CD14-positive monocyte (primary cell): ENCODE measurements at places on chromosomes 11 and 22. TPM values are rescaled to one million over a fixed set of nuclear protein-coding genes. Genes with fewer than 3 reads are reported as not detected.
A peak's percentile ranks its signal among the peaks of the same experiment; 100 is the strongest.

DNA sequence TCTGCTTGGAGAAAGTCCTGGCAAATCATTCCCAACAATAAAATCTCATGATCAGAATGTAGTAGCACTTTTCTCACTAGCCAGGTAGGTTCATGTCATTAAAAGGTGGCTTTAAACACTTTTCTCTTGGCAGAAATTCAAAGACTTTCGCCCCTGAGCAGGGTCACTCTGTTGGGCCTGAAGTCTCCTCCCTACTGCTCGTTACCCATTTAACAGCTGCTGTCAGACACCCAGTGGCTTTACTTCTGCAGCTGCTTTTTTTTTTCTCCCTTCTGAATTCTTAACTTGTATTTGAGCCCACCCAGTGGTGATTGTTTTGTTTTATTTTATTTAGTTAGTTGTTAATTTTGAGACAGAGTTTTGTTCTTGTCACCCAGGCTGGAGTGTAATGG is 25.0 kb downstream of the ARHGAP8 start:
- no peak overlapping the region for H3K27ac ChIP-seq
- no peak for DNase-seq
- no peak overlapping the region for H3K4me3 ChIP-seq

DNA sequence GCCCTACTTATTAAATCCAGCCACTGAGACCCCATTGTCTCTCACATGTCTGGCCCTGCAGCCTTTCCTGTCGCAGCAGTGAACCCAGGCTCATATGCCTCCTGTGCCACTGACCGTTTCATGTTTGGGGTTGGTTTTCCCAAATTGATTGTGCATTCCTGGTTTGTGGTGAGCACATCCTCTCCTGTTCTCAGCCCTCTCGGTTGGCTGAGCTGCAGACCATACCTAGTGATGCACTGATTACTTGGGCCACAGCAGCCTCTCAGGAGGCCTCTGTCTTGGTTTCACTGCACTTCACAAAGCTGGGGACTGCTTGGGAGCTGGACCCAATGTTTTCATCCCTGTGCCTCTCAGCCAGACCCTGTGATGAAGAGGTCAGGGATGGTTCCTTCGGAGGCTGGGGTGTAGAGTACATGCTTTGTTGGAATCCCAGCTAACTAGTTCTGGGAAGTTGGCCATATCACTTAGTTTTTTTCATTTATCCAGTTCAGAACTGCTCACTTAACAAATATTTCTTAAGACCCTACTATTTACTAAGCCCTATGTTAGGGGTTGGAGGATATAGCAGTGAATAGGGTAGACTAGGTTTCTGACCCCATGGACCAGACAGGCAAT is 30.9 kb downstream of the PARVA start:
- H3K4me3 ChIP-seq: no peak overlapping the region
- no peaks in the 10 kb centered on the region for H3K36me3 ChIP-seq
- no peak for DNase-seq

RFPL2 gene
- polyA plus RNA-seq: 0.36 TPM

PGA5 gene
- polyA plus RNA-seq: 1.9 and 2.0 TPM in 2 replicates

CCS gene
- 52.8 and 67.9 TPM in 2 replicates for polyA plus RNA-seq

- H3K36me3 ChIP-seq: no peaks in the 10 kb centered on the region
- H3K27ac ChIP-seq: no peak overlapping the region
- no peak overlapping the region for H3K4me3 ChIP-seq
- no peaks in the 10 kb centered on the region for H3K27me3 ChIP-seq
- DNase-seq: no peak
- peaks cover 26% of the 10 kb centered on the region for H3K4me1 ChIP-seq
These were observed 681.3 kb downstream of the NTM start for GRCh38 chr11:132051704-132052103.

DNA sequence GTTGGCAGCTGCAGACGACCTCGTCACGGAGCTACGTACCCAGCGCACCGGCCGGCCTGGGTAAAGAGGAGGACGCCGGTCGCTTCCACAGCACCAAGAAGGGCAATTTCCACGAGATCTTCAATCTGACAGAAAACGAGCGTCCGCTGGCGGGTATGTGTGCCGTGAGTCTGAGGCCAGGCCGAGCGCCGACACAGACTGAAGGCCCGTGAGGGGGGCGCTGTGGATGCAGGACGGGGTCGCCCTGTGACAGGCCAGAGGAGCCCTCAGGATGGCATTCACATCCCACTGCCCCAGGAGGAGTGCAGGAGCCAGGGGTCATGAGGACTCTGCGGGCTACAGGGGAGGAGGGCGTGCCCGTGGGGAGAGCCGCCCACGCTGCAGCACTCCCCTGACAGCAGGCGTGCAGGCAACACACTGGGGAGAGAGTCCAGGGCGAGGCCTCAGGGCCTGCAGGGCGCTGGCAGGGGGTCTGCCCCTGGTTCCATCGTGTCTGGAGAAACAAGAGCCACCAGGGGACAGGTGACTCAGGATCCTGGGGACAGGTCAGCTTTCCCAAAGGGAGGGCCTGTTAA is 53.6 kb downstream of the GRAMD4 start:
- peaks cover 16% of the 10 kb centered on the region for H3K4me1 ChIP-seq
- no peak overlapping the region for H3K4me3 ChIP-seq
- peaks cover 78% of the 10 kb centered on the region for H3K36me3 ChIP-seq
- peak overlapping the region; percentile 20 for H3K27ac ChIP-seq
- DNase-seq: no peak

DNA sequence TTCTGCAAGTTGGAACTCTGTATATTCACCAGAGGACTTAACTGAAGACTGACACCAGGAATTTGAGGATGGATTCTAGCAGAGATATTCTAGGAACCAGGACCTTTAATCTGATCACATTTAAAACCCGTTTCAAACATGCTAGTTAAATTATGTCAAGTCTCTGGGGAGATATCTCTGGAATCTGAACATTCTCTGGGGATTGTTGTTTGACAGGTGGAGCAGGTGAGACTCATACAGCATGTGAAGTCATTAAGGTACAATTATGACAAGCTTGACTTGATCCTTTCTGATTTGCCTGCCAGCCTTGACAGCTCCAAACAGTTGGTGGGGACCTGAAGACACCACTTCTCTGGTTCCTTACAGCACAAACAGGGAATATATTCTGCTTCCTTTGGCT is 100.3 kb downstream of the FAT3 start:
- no peak for DNase-seq
- no peaks in the 10 kb centered on the region for H3K4me1 ChIP-seq
- no peaks in the 10 kb centered on the region for H3K27me3 ChIP-seq
- no peaks in the 10 kb centered on the region for H3K36me3 ChIP-seq
- H3K27ac ChIP-seq: no peak overlapping the region

DNA sequence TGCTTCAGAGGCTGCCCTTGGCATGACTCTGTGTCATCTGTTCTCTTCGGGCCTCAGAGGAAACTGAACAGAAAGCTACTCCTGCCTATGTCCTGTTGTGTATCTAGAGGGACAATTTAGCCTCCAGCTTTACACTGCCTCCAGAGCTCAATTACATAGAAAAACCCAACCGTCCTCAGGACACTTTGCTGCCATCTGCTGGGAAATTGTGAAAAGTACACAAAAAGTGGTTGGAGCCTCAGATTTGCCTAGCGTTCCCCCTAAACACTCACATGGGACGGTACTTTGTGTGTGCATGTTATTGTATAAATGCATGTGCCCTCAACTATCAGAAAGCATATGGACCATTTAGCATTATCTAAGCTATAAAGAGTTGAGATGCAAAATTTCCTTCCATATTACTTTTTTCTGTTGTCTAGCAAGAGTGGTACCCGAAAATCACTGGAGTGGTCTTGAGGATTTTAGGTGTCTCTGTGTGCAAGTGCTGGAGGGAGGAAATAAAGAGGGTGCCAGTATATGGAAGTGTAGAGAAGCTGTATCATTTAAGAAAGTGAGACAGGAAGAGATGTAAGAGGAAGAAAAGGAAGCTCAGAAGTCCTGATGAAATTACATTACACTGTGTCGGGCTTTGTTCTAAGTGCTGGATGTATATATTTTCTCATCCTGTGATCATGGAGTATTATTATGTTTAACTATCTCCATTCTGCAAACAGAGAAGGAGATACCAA is 8.7 kb upstream of the MS4A4E start:
- no peak for DNase-seq
- H3K27ac ChIP-seq: peak overlapping the region; percentile 74
- H3K4me1 ChIP-seq: peaks cover 37% of the 10 kb centered on the region

DRICH1 gene
- not detected for polyA plus RNA-seq

DNA sequence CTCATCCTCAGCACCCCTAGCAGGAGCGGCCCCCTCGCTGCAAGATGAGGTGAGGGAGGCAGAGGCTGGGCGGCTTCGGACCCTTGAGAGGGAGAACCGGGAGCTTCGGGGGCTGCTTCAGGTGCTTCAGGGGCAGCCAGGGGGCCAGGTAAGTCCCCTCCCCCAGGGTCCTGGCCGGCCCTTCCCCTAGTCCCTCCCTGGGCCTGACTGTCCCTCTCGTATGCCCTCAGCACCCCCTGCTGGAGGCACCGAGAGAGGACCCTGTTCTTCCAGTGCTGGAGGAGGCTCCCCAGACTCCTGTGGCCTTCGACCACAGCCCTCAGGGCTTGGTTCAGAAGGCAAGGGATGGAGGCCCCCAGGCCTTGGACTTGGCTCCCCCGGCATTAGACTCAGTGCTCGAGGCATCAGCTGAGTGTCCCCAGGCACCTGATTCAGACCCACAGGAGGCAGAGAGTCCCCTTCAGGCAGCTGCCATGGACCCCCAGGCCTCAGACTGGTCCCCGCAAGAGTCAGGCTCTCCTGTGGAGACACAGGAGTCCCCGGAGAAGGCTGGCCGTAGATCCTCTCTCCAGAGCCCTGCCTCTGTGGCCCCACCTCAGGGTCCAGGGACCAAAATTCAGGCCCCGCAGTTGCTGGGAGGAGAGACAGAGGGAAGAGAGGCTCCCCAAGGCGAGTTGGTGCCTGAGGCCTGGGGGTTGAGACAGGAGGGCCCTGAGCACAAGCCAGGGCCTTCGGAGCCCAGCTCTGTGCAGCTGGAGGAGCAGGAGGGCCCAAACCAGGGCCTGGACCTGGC is 4.0 kb downstream of the CCDC88B start:
- no peak overlapping the region for H3K4me3 ChIP-seq
- no peak overlapping the region for H3K27ac ChIP-seq
- no peak for DNase-seq
- H3K36me3 ChIP-seq: peaks cover 53% of the 10 kb centered on the region

FAM83F gene
- polyA plus RNA-seq: 0.01 TPM

- peaks cover 23% of the 10 kb centered on the region for H3K36me3 ChIP-seq
- DNase-seq: no peak
- H3K27ac ChIP-seq: no peak overlapping the region
These were observed 17.6 kb upstream of the NCR3LG1 start for GRCh38 chr11:17333799-17334586.

KCNE3 gene
- 76.6 and 90.1 TPM in 2 replicates for polyA plus RNA-seq

OR8D1 gene
- polyA plus RNA-seq: not detected in 2 replicates

LRRC56 gene
- 0.09 TPM for polyA plus RNA-seq

DNA sequence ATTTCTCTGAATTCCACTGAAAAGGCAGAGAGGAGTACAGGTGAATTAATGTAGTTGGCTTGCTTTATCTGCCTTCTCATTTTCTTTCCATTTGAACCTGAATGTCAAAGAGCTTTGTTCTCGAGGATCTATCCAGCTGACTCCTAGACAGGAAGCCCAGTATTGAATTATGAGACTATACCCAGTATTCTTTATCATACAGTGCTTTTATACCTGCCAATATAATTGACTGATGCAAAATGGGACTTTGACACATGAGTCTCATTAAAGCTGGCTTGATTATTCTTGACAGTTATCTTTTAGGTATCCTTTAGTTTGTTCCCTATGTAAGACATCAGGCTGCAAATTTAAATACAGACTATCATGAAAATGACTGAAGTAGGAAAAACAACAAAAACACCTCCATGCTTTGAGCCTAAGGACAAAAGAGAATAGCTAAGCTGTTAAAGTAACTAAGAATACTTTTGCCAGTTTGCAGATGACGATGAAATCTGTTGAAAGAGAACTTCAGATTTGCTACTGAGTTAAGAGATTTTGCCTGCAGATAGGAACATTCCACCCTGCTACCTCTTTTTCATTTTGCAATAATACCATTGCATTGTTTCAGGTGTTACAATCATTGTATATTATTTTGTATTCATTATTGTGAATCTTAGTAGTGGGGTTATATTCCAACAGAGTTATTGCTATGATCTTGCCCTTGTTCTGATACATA is 117.1 kb downstream of the ENTHD1 start:
- no peaks in the 10 kb centered on the region for H3K27me3 ChIP-seq
- no peak overlapping the region for H3K4me3 ChIP-seq
- H3K36me3 ChIP-seq: no peaks in the 10 kb centered on the region
- DNase-seq: no peak
- no peak overlapping the region for H3K27ac ChIP-seq

GAB4 gene
- not detected in 2 replicates for polyA plus RNA-seq

UCP3 gene
- polyA plus RNA-seq: not detected

GRCh38 chr22:19509923-19510322 is 14.3 kb downstream of the CLDN5 start:
- H3K27ac ChIP-seq: no peak overlapping the region
- H3K4me1 ChIP-seq: no peaks in the 10 kb centered on the region
- H3K36me3 ChIP-seq: peaks cover 68% of the 10 kb centered on the region

SCUBE2 gene
- 0.28 and 0.36 TPM in 2 replicates for polyA plus RNA-seq

DNA sequence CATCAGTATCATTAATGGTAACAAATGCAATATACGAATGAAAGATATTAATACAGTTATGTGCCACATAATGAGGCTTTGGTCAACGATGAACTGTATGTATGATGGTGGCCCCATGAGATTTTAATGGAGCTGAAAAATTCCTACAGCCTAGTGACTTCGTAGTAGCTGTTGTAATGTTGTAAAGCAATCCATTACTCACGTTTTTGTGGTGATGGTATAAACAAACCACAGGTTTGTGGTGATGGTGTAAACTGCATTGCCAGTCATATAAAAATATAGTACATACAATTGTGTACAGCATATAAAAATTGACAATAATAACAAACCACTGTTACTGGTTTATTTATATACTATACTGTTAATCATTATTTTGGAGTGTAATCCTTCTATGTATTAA is 27.4 kb upstream of the GRIA4 start:
- H3K36me3 ChIP-seq: no peaks in the 10 kb centered on the region
- no peaks in the 10 kb centered on the region for H3K27me3 ChIP-seq

GRCh38 chr22:33658775-33659174 is 261.5 kb downstream of the LARGE1 start:
- H3K4me1 ChIP-seq: no peaks in the 10 kb centered on the region
- DNase-seq: no peak
- H3K36me3 ChIP-seq: no peaks in the 10 kb centered on the region
- H3K4me3 ChIP-seq: no peak overlapping the region
- no peak overlapping the region for H3K27ac ChIP-seq
